ENCODE measurements at places on chromosomes 11 and 22.

- DNase-seq: no peak
These were observed 33.0 kb downstream of the PTPRJ start for GRCh38 chr11:48013269-48013901.

DNA sequence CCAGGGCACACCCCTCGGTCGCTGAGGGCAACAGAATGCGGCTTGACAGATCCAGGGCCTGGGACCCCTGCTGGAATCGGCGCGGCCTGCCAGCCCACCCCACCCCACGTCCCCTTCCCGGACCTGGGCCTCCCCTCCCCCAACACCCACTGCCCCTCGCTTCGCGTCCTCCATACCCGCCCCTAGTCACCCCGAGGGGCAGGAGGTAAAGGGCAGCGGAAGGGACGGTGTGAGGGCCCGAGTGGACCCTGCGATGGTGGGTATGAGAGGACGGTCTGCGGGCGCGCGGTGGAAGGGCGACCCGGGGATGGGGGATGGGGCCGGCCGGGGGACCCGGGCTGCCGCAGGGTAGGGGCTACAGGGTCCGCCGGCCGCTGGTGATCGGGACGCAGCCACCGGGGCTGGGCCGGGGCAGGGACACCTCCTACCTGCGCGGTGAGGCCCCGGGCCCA lies 311 bp downstream of the APBB1 start:
- no peak for DNase-seq

GRCh38 chr11:2842876-2843275 lies 42.7 kb downstream of the CDKN1C start:
- DNase-seq: no peak

DNA sequence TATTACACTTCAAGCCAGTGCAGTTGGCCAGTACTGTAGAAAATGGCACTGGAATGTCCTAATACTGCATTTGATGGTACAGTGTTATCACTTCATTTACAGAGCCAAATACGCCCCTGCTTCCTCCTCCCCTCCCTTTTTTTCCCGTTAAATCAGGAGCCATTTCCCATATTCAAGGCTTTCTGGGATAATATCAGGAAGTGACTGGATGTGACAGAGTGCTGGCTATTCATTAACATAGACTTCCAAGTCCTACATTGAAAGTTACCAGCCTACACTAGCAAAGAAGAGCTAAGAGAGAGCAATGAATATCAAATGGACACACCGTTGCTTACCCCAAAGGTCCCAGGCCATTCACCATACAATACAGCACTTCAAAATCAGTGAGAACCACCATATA lies 32.1 kb upstream of the ABCC8 start:
- no peak for DNase-seq

DNA sequence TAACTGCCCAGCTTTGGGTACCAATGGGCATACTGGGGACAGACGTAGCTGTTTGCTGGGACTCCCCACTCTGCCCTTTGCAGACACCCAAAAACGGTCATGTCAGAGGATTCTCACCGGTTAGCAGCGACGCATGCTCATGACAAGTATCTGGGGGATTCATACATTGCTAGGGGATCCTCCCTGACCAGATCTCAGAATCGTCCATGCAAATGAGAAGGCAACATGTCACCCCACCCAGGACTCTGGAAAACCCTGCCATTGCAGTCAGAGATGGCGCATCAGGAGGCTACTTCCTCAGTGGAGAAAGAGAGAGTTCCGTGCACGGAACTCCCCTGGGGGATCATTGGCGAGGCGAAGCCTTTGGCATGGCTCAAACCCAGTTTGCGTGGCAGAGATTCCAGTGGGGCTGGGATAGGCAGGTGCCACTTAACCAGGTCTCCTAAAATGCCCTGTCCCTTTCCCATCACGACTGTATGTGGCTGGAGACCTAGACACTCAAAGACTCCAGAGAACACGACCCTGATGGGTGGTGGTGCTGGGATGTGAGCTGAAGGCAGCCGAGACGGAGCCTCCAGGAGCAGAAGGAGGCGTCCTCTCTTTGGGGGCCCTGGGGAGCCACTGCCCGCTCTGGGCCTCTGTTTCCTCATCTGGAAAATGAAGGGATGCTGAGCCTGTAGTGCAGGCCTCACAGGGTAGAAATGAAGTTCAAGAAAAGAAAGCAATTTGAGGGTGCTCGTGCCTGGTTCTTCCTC lies 4.9 kb downstream of the RGL4 start:
- DNase-seq: no peak

DNA sequence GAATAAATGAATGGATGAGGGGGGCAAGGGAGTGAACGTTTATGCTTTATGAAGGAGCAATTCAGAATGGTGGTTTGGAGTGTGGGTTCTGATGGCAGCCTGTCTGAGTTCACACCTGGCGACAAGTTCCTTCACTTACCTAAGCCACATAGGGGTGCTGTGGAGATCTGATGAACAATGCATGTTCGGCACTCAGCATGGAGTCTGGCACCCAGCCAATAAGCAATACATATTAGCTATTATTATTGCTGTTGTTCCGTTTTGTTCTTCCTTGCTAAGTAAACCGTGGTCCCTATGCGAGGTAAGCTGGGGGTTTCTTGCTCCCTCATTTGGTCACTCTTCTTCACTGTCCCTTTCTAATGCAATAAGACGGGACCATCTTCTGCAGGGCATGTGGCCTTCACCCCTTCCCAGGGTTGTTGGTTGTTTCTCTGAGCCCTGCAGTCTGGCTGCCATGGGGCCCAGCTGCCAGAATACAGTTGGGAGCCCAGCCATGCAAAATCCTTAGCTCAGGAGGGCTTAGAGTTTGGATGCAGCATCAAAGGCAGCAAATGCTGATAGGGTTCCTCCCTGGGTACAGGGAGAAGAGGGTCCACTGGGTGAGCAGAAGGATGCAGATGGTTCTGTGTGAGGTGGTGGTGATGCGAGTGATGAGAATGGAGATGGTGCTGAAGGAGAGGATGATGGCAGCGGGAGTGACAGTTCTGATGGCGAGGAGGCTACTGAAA lies 6.4 kb upstream of the PKNOX2 start:
- DNase-seq: no peak

GRCh38 chr11:57322256-57323166 lies 2.2 kb downstream of the TNKS1BP1 start:
- peak; percentile 96 for DNase-seq

DNA sequence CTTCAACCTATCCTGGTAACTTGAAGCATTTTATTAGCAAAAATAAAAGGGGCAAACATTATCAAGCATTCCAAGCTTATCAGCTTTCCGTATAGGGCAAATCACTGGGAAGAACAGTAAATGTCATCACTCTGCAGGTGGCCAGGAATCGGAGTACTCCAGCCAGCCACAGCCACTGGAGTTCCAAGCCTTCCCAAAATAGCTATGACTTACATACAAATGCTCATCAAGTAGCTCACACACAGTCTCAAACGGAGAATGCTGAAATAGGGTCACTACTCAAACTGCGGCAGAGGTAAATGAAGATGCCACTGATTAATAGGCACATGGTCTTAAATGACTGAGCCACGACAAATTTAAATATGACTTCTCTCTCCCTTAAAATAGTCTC lies 2.1 kb downstream of the USP28 start:
- no peak for DNase-seq

DNA sequence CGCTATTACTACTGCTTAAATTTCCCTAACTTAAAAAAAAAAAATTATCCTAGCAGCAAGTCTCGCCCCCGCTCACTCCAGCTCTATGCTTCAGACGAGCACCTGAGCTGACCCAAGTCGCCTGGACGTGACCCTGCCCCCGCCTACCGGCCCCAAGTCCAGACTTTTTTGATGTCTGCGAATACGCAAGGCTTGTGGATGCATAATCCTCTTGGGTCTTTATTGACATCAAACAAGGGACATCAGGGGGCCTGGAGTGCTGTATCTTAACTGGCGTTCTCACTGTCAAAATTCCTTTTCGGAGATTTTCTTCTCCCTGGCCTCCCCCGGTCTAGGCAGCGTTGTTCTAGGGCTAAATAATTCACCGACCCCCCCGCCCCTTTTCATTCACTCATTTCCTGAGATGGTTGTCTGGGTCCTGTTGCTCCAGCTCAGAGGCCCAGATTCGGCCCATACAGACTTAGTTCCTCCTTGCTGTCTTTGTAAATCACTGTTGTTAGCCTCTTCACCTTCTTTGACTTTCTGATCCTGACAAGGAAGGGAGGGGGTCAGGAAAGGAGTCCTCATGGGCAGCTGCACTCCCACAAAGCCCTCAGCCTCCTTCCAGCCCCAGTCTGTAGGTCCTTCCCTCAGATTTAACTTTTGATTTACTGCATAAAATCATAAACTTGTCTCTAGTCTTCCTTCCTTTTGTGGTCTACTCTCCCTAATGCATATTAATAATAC lies 601 bp upstream of the LRP4 start:
- no peak for DNase-seq
